ENCODE measurements at places on chromosomes 13 and 19.

DNA sequence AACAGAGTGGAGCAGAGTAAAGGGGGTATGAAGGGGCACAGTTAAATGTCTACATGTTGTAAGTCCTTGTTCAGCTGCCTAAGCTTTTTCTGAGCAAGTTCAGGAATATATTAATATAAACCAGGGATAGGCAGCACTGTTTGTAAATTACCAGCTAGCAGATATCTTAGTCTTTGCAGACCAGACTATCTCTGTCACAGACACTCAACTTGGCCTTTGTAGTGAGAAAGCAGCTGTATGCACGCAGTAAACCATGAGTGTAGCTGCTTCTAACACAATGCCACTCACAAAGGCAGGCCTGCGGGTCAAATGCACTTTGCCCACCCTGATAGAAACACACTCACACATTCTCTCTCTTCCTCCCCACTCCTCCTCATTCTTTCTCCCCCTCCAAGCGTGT, 1016.9 kb downstream of the UQCRFS1 start:
- DNase-seq: no peak

DNA sequence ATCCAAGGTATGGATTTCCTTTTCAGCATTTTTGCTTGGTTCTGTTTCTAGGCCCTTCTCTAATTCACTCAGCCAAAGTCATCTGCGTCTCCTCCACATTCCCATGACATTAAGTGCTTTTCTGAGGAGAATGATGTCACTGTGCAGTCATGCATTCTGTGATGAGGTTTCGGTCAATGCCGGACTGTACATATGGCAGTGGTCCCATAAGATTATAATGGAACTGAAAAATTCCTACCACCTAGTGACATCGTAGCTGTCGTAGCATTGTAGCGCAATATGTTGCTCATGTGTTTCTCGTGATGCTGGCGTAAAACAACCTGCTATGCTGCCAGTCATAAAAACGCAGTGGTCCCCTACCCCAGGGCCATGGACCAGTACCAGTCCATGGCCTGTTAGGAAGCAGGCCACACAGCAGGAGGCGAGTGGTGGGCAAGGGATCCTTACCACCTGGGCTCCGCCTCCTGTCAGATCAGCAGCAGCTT, 63.4 kb upstream of the TNFRSF19 start:
- no peak for DNase-seq

GRCh38 chr19:6204866-6205723, 69.6 kb downstream of the ACSBG2 start:
- no peak for DNase-seq

DNA sequence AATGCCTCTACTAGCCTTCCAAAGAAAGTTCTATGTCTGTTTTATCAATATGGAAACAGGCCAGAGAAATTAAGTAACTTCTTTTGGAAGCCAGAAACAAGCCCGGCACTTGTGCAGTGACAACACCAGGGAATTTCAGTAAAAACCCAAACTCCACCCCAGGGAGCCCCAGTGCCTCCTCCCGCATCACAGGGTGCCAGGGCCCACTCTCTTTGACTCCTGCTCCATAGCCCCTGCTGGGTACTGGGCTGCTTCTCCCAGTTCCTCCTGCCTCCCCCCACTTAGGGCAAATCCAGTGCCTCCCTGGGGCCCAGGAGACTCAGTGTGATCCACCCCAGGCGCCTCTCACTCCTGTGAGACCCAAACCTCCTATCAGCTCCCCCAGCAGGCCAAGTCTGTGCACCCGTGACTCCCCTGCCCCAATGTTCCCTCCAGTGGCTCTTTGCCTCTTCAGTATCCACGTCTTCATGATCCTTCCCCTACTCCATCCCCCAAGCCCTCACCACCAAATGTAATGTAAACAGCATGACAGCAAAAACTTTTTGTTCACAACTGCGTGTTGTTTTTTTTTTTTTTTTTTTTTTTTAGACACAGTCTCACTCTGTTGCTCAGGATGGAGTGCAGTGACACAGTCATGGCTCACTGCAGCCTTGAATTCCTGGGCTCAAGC, 2.3 kb upstream of the FFAR3 start:
- DNase-seq: no peak

- no peak for DNase-seq
Measured at GRCh38 chr13:97692628-97693027, 258.7 kb downstream of the RAP2A start.

GRCh38 chr19:412356-413355, 3.7 kb upstream of the C2CD4C start:
- no peak for DNase-seq

DNA sequence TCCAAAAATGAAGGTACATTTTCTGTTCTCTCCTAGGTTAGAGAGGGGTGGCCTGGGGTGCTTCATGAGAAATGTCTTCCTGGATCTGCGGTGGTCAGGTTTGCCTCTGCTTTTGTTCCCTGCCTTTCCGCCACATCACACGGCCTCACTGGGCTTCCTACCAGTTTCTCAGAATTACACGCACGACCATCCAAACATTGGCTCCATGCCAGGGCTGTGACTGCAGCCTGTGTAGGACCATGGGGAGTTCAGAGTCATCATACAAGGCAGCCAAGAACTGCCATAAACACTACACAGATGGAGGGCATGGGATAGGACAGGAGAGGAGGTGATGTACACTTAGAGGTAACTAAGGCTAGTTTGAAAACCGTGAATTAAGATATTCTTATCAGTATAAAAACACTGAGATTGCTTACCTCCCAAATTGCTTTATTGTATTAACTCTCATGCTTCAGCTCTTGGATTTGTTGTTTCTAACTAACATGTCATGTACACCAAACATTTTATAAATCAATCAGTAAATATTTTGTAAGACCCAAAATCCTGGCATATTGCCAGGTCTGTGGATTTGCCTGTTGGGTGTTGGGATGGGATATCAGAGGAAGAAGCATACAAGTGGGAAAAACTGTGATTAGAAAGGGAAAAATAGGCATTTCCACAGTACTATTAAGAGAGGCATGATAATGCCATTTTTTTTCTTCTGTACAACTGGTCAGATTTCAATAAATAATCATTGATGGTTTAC, 45.2 kb downstream of the CDADC1 start:
- peak; percentile 53 for DNase-seq

GRCh38 chr13:39020853-39021462, 16.9 kb downstream of the PROSER1 start:
- DNase-seq: no peak

DNA sequence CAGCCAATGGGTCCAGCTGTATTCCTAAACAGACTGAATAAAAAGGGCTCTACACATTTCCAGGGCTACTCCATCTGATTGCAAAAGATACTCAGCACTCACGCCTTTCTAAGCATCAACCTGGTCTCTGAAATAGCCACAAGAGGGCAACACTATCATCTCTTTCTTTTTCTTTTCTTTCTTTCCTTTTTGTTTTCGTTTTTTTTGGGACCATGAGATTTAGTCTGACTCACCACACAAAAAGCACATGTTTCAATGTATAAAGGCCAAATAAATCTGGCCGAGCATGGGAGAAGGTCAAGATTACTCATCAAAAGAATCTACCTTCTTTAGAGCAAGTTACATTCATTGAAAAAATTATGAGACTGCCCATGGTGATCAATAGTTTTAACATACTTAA, 805.6 kb upstream of the ARGLU1 start:
- no peak for DNase-seq

DNA sequence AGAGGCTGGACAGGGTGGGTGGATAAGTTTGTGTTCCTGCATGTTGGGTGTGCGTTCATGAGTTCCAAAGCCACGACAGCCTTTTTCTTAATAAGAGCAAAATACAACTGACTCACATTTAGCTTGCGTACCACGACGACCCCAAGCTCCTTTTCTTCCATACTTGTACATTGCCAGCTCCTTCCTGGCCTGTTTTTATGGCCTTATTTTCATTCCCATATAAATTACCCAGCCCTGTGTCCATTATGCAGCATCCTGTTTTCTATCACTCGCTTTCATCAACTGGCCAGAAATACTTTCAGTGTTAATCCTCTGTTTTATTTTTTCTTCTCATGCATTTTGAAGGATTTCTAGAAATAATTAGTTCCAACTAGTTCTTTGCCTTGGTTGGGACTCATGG, 499.1 kb downstream of the FOXO1 start:
- no peak for DNase-seq

- no peak for DNase-seq
Measured at GRCh38 chr19:5966941-5967340, 11.0 kb downstream of the RANBP3 start.

DNA sequence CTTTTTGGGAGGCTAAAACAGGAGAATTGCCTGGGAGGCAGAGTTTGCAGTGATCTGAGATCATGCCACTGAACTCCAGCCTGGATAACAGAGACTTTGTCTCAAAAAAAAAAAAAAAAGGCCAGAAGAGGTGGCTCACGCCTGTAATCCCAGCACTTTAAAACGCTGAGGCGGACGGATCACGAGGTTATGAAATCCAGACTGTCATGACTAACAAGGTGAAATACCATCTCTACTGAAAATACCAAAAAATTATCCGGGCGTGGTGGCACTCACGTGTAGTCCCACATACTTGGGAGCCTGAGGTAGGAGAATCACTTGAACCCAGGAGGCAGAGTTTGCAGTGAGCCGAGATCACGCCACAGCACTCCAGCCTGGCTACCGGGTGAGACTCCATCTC, 39.9 kb downstream of the ZNF611 start:
- no peak for DNase-seq

DNA sequence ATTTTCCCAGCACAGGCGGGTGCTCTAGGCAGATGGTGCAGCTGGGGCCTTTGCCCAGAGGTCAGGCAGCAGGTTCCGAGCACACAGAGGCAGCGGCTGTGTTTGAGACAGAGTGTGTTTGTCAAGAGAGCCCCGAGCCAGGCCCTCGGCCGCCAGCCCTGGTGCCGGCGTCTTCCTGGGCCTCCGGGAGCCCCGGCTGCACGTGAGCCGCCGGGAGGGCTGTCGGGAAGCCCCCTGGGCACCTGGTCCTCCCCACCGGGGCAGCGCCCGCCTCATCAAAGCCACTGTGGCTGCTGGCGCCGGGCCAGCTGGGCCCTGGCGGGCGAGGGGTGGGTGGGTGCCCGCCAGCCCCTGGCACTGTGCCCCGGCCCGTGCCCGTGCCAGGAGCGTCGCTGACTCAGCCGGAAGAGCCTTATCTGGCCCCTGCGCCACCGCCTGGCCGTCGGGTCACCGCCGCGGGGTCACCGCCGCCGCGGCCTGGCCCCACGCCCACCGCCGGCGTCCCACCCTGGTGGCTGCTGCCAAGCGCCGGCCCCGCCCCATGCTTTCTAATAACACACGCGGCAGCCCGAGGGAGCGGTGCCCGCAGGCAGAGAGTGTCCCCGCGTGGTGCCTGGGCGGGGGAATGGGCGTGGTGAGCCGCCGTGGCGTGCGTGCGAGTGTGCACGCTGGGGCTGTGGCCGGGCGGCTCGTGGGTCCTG, 14.9 kb downstream of the ARID3A start:
- DNase-seq: peak; percentile 23

- DNase-seq: no peak
Measured at GRCh38 chr19:46898731-46899130, 37.9 kb downstream of the ARHGAP35 start.

- no peak for DNase-seq
Measured at GRCh38 chr19:49512970-49513745, 697 bp downstream of the FCGRT start.

GRCh38 chr19:18205200-18205892, 1.5 kb upstream of the RAB3A start:
- peak; percentile 47 for DNase-seq

DNA sequence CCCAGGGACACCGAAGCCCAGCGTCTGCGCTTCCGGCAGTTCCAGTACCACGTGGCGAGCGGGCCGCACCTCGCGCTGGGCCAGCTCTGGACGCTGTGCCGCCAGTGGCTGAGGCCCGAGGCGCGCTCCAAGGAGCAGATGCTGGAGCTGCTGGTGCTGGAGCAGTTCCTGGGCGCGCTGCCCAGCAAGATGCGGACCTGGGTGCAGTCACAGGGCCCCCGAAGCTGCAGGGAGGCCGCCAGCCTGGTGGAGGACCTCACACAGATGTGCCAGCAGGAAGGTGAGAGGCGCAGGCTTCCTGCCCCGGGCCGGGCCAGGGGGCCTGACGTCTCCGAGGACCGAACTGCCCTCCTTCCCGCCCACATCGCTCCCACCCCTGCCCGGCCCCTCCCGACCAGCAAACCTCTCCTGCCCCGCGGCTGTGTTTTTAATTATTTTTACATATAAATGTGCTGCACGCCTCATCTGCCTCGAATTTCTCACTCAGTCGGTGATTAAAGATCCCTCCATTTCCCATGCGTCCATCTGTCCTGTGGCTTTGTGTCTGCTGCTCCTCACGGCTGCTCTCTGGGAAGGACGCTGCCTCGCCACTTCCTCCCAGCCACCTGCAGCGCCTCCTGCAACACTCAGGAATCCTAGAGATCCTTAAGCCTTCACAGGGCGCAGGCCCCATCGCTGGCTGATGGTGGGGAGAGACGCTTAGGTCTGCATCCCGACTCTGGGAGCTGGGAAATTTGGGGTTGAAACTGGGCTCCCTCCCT, 4.3 kb downstream of the ZSCAN1 start:
- peak; percentile 34 for DNase-seq

All from substantia nigra (tissue), 51 donors.